Spleen (tissue), 13 donors: ENCODE measurements at places on chromosomes 7 and 10. TPM values are rescaled to one million over a fixed set of nuclear protein-coding genes. Genes with fewer than 3 reads are reported as not detected.

DNA sequence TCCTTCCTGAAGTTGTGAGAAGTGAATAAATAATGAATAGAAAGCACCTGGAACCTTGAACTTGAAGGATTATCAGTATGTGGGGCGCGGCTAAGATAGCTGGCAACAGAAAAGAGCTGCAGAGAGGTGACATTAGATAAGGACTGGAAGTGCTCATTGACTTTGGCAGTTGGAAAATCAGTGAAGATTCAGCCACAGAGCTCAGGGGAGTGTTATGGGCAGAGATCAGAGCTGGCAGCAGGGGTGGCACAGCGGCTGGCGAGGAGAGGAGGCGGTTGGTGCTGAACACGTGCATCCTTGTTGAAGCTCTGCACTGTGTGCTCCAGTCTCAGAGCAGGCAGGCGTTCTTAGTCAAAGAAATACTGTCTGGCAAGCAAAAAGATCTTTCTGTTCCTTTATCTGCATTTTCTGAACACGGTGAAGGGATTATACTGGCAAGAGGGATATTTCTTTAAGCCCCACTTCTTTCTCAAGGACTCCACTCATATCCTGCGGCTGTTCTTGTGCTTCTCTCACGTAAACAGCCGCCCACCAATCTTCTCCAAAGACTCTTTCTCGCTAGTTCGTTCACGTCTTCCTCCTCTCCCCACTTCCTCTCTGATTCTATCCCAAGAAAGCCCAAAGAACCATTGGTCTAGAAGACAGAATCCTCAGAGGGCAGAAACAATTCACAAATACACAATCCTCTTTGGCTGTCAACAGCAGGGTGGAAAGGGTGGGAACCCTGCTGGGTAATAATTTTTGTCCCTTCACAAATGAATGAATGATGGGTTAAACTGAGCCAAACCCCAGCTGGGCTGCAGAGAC, 38.6 kb upstream of the ADD3 start:
- H3K27ac ChIP-seq: no peak overlapping the region
- no peak overlapping the region for H3K4me3 ChIP-seq
- peaks cover 9% of the 10 kb centered on the region for H3K4me1 ChIP-seq
- no peaks in the 10 kb centered on the region for H3K27me3 ChIP-seq
- H3K36me3 ChIP-seq: no peaks in the 10 kb centered on the region

GRCh38 chr7:33671531-33672262, 233.6 kb upstream of the BMPER start:
- no peak overlapping the region for H3K4me3 ChIP-seq
- H3K27ac ChIP-seq: no peak overlapping the region
- no peaks in the 10 kb centered on the region for H3K27me3 ChIP-seq
- no peak for DNase-seq

DNA sequence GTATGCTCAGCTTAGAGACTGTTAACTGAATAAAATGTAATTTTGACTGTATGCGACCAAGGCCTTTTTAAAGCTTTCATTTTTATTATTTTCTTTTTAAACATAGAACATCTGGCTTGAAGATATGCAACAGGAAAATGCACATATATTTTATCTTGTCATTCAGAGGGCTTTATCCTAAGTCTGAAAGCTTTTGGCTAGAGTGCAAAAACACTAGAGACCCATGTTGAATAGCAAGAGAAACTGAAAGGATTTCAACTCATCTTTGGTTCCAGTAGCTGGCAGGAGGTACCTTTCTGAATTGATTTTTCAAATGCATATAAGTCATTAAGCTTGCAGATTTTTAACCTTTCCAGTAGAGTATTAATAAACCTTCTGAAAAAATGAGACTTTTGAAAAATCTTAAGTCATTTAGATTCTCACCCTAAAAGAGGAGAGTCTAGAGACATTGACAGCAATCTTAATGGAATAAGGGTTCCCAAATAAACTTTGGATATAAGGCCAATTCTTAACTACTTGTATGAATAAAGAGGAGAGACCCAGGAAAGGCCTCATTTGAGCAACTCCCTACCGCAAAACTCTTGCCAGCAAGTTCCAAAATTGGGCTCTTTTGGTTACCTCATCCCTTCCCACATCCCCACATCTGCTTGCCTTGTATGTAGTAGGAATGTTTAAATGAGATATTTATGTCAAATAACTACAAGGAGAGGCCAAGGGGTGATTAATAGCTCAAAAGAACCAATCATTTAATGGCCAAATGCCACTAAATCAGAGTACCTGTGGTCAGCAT, 454.4 kb downstream of the HTR7 start:
- H3K36me3 ChIP-seq: no peaks in the 10 kb centered on the region
- H3K4me3 ChIP-seq: no peak overlapping the region
- no peaks in the 10 kb centered on the region for H3K4me1 ChIP-seq
- DNase-seq: no peak
- H3K27ac ChIP-seq: no peak overlapping the region

DNA sequence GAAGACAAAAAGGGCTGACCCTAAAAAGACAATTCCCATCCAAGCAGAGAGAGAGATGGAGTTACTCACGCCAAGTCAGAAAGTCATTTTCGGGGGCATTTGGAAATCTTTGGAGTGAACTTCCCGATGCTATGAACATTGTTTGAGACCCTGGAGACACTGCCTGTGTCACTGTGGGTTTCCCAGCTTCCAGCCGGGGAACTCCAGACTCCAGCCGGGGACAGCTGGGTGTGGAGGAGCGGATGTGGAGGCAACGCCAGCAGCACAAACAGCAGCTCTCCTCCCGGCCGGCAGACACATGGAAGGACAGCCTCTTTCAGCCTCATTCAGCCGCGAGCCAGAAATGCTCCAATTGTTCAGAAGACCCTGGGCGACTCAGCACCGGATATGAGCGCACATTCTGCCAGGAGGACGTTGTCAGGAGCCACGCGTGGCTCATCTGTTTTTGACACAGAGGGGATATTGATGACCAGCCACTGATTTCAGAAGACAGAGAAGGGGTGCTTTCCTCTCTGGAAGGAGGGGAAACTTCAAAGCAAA, 97.6 kb downstream of the PRPF18 start:
- peaks cover 43% of the 10 kb centered on the region for H3K4me1 ChIP-seq
- H3K27ac ChIP-seq: peak overlapping the region; percentile 80
- H3K27me3 ChIP-seq: no peaks in the 10 kb centered on the region
- peak; percentile 84 for DNase-seq

DNA sequence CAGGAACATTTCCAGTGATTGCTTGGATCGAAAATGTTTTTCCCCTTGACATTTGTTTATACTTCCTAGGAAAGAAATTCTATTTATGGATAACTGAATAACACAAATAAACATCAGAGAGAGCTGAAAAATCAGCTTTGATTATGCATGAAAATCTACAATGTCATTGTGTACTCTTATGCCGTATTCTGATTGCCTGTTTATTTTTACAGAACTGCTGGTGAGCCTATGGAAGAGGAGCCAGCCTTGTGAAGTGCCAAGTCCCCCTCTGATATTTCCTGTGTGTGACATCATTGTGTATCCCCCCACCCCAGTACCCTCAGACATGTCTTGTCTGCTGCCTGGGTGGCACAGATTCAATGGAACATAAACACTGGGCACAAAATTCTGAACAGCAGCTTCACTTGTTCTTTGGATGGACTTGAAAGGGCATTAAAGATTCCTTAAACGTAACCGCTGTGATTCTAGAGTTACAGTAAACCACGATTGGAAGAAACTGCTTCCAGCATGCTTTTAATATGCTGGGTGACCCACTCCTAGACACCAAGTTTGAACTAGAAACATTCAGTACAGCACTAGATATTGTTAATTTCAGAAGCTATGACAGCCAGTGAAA, 121.5 kb downstream of the TWIST1 start:
- H3K27ac ChIP-seq: no peak overlapping the region
- H3K4me1 ChIP-seq: no peaks in the 10 kb centered on the region
- no peaks in the 10 kb centered on the region for H3K36me3 ChIP-seq
- no peaks in the 10 kb centered on the region for H3K27me3 ChIP-seq
- no peak for DNase-seq

DNA sequence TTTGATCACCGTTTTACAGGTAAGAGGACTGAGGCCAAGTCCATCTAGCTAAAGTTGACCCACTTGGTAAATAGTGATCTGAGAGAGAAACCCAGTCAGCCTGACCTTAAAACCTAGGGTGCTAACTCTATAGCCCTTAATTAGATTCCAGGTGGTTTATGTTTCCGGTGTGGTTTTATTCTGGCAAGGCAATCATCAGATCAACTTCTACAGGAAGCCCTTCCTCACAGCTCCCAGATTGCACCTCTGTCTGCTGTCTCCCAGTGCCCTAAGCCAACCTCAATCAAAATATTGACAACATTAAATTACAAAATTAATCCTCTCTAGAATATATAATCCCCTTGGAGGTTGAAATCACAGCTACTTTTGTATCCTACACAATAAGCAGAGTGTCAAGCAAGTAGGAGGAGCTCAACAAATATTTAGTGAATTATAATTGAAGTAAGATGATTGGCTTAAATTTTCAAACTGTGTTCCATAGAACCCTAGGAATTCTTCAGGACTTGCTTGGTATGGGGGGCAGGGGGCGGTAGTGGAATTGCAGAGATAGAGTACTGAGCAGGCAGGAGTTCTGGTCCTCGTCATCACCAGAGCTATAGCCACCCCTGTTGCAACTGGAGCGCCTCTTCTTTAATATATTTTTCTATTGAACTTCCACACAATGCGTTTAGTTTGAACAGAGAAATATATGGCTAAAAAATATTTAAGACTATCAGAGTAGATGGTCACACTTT, 692.8 kb upstream of the LRRN3 start:
- no peaks in the 10 kb centered on the region for H3K27me3 ChIP-seq
- H3K4me3 ChIP-seq: no peak overlapping the region
- H3K4me1 ChIP-seq: no peaks in the 10 kb centered on the region
- no peak overlapping the region for H3K27ac ChIP-seq
- H3K36me3 ChIP-seq: no peaks in the 10 kb centered on the region
- DNase-seq: no peak

DNA sequence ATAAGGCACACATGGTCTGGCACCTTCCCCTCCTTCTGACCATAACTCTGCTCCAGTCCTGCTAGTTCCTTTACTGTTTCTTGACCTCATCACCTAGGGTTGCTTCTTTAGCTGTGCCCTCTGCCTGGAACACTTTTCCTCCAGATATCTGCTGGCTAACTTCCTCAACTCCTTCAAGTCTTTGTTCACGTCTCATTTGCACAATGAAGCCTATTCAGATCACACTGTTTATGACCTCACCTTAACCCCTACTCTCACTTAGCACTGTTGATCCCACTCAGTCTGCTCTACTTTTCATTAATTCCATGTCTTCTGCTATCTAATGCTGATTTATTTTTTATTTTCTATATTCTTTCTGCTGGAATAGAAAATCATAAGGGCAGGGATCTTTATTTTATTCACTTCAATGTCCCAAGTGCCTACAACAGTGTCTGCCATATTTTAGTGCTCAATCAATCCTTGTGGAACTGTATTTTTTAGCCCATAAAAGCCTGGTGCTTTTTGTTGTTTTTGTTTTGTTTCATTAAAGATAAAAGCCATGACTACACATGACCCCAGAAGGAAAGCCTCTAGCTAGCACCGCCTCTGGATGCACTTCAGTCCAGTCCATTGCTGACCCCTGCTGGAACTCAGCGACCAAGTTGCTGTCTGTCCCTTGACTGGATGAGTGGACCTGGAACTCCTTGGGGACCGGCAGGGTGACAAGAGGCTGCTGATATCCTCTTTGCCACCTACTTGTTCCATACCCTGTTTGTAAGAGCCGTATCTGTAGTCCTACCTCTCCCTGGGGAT, 12.3 kb downstream of the KLF14 start:
- no peak overlapping the region for H3K4me3 ChIP-seq
- no peaks in the 10 kb centered on the region for H3K27me3 ChIP-seq
- H3K27ac ChIP-seq: no peak overlapping the region
- no peaks in the 10 kb centered on the region for H3K4me1 ChIP-seq
- no peaks in the 10 kb centered on the region for H3K36me3 ChIP-seq
- DNase-seq: peak; percentile 76

GRCh38 chr7:74462707-74463100, 9.0 kb downstream of the GTF2IRD1 start:
- H3K4me3 ChIP-seq: no peak overlapping the region
- no peak overlapping the region for H3K27ac ChIP-seq
- DNase-seq: no peak
- H3K4me1 ChIP-seq: no peaks in the 10 kb centered on the region

GRCh38 chr10:99965700-99966099, 44.0 kb downstream of the DNMBP start:
- DNase-seq: no peak
- peaks cover 47% of the 10 kb centered on the region for H3K36me3 ChIP-seq
- H3K4me3 ChIP-seq: no peak overlapping the region
- H3K27me3 ChIP-seq: no peaks in the 10 kb centered on the region
- no peak overlapping the region for H3K27ac ChIP-seq

DNA sequence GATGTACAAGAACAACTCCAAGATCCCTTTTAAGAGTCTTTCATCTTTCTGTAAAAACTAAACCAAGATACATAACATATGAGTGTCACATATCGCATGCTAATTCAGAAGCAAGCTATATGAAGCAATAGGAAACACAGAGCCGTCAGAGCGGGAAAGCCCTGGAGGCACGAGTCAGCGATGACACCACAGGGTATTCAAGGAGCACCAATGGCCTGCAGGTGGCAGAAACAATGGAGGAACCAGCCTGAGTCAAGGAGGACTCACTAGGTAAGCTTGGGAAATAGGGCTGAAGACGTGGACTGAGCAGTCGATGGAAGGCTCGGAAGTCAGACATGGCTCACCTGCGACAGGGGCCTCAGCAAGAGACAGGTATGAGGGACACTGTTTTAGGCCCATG, 214.4 kb downstream of the FAM107B start:
- peak; percentile 85 for DNase-seq
- H3K36me3 ChIP-seq: no peaks in the 10 kb centered on the region
- H3K4me3 ChIP-seq: no peak overlapping the region
- H3K27me3 ChIP-seq: no peaks in the 10 kb centered on the region
- H3K4me1 ChIP-seq: peaks cover 90% of the 10 kb centered on the region
- H3K27ac ChIP-seq: peak overlapping the region; percentile 76

DNA sequence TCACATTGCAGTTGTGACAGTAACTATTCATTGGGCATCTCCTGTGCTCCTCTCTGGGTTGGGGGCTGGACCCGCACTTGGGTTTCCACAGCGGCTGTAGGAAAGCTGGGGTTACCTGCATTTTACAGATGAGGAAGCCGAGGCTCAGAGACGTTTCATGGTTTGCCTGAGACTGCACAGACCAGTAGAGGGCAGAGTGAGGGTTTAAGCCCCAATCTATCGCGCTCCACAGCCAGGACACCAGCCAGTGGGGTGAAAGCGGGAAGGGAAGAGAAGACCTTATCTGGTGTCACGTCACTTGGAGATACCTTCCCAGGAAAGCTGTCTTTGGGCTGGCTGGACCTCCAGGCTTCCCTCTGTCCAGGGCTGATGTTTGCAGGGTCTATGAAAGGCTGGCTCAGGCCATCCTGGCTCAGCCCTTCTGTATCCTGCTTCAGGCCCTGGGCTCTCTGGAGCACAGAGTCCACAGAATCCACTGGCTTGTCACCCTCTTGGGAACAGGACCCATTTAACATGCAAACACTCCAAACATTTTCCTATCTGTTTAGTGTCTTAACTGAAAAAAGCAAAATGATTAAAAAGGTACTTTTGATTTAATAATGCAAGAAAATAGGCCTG, 167.7 kb downstream of the EMX2 start:
- H3K36me3 ChIP-seq: no peaks in the 10 kb centered on the region
- no peak overlapping the region for H3K4me3 ChIP-seq
- no peak for DNase-seq
- no peak overlapping the region for H3K27ac ChIP-seq
- H3K4me1 ChIP-seq: no peaks in the 10 kb centered on the region
- H3K27me3 ChIP-seq: no peaks in the 10 kb centered on the region

RASSF4 gene
- 88.9 TPM for total RNA-seq

FRMD4A gene
- 82.1 TPM for total RNA-seq

LRRD1 gene
- total RNA-seq: not detected

CPA1 gene
- total RNA-seq: 2.8 TPM

SPDYE6 gene
- total RNA-seq: not detected

TAS2R41 gene
- not detected for total RNA-seq

PON1 gene
- total RNA-seq: not detected
